ENCODE measurements at places on chromosomes 4 and X. TPM values are rescaled to one million over a fixed set of nuclear protein-coding genes. Genes with fewer than 3 reads are reported as not detected.

SRPK3 gene
- not detected for total RNA-seq

PAGE1 gene
- total RNA-seq: not detected

DMP1 gene
- not detected for total RNA-seq

CLNK gene
- under 0.01 TPM for total RNA-seq

ETDB gene
- not detected for total RNA-seq

DNA sequence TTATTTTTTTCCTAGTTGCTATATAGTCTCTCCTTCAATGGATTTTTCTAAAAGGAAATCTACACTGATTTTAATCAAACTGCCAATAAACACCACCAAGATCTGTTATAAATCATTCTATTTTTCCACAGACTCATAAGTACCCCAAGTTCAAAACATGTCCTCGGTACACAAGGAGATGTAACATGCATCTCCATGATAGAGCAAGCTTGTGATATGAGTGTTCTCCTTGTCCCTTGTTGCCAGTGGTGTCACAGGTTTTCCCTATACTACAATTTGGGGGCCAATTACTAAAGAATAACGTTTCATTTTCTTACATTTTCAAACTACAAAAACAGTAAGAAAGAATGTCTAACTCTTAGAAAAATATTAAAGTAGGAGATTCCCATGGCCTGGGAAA, 491 bp downstream of the ARHGEF6 start:
- no peak for DNase-seq

DNA sequence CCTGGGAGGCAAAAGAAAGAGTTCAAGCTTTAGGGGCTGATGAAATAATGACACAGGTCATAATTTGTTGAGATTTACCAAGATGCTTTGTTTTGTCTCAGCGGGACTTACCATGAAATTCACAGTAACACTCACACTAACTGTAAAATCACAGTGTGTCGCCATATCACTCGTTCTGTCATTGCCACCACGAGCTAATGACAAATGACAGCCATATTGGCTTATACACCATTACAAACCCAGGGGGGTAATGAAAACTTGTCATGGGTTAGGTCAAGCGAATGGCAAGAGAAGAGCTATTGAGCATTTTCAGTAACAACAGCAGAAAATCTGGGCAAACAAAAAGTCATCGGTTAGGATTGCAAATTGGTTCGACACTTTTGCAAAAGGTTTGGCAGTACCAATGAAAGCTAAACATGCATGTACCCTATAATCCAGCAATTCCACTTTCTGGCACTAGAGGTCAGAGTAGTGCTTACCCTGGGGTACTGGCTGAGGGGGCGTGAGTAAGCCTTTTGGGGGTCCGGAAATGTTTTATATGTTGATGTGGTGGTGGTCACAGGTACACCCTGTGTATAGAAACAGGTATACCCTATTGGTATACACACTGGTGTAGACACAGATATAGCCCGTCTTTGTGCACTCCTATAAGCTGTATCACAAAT, 83.9 kb upstream of the RAI2 start:
- DNase-seq: no peak

- no peak for DNase-seq
Observed at GRCh38 chr4:6692806-6693205, 872 bp upstream of the S100P start.

GRCh38 chr4:119894650-119895208, 171.9 kb downstream of the MAD2L1 start:
- DNase-seq: no peak

Measured in glomerular endothelial cell (primary cell).